Chondrocyte (in vitro differentiated cells): ENCODE measurements at places on chromosomes 4 and X. TPM values are rescaled to one million over a fixed set of nuclear protein-coding genes. Genes with fewer than 3 reads are reported as not detected.

The UBE2D3 gene
- total RNA-seq, result 227 to 235 TPM (median 234 TPM) in 3 replicates

The IL1RAPL1 gene
- not detected in 3 replicates for total RNA-seq

The GABRE gene
- 0.51 to 1.0 TPM (median 0.94 TPM) in 3 replicates for total RNA-seq

The CFAP299 gene
- 0.52 TPM in 1 of 3 replicates, not detected in the others for total RNA-seq

The PABPC5 gene
- total RNA-seq, result 5.6 to 6.0 TPM (median 5.8 TPM) in 3 replicates

The G3BP2 gene
- total RNA-seq, result 153 to 161 TPM (median 157 TPM) in 3 replicates

The MND1 gene
- 0.90 to 3.5 TPM (median 2.2 TPM) in 3 replicates for total RNA-seq

The GAB3 gene
- total RNA-seq, result 2.0 to 2.4 TPM (median 2.2 TPM) in 3 replicates

The TMPRSS11B gene
- not detected in 3 replicates for total RNA-seq

- peaks cover 61% of the 10 kb centered on the region for H3K4me1 ChIP-seq
- no peak overlapping the region for H3K4me3 ChIP-seq
- H3K27me3 ChIP-seq, result no peaks in the 10 kb centered on the region
These were observed 49.0 kb downstream of the CPLX1 start for GRCh38 chr4:776743-777441.

DNA sequence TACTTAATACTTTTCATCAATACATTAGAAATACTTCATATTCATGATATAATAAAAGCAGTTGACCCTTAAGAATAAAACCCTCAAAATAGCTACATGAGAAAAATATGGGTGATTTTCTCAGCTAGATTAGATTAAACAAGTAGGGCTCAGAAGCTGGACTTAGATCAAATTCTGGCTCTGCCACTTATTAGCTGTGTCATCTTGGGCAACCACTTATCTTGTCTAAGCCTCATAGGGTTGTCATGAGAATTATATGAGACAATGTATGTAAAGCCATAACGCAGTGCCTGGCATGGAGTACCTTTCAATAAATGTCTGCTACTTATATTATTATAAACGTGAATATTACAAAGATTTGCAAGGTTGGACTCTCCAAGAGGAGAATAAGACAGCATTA is 84.3 kb upstream of the PGRMC2 start:
- peaks cover 3% of the 10 kb centered on the region for H3K36me3 ChIP-seq
- no peak overlapping the region for H3K4me3 ChIP-seq
- peaks cover 31% of the 10 kb centered on the region for H3K4me1 ChIP-seq
- no peak for DNase-seq
- H3K27ac ChIP-seq, result peak overlapping the region; percentile 87

DNA sequence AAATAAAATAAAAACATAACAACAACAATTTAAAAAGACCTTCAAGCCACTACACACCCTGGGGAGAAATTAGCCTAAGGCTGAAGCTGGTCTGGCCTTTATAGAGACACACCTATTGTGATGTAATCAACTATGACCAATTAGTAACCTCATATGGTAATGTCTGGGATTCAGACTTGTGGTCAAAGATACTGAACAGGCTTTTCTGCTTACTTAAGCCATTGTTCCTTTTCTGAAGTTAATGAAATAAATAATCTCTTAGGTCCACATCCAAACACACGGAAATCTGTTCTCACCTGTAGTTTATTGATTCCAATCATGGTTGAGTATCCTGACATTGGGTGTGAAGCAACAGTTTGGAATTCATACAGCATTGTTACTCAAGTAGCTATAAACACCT is 152.5 kb downstream of the PLS3 start:
- H3K36me3 ChIP-seq, result no peaks in the 10 kb centered on the region
- no peaks in the 10 kb centered on the region for H3K4me1 ChIP-seq
- H3K4me3 ChIP-seq, result no peak overlapping the region

DNA sequence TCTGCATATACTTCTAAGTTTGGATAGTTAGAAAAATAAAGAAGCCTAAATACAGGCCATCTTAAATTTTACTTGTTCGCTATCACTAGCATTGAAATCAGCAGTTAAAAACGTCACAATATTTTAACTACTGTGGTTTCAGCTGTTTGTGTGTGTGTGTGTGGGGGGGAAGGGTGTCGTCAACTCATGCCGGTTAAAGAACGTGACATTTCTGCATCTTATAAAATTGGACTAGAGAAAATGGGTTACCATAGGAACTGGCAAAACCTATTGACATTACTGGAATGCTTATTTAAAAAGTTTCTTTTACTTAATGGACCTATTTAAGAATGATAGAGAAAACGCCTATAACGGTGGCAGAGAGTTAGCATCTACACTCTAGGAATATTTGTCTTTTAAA is 1.2 kb upstream of the CNKSR2 start:
- H3K4me1 ChIP-seq, result peaks cover 5% of the 10 kb centered on the region
- H3K27ac ChIP-seq, result no peak overlapping the region
- no peak overlapping the region for H3K4me3 ChIP-seq
- no peak for DNase-seq

DNA sequence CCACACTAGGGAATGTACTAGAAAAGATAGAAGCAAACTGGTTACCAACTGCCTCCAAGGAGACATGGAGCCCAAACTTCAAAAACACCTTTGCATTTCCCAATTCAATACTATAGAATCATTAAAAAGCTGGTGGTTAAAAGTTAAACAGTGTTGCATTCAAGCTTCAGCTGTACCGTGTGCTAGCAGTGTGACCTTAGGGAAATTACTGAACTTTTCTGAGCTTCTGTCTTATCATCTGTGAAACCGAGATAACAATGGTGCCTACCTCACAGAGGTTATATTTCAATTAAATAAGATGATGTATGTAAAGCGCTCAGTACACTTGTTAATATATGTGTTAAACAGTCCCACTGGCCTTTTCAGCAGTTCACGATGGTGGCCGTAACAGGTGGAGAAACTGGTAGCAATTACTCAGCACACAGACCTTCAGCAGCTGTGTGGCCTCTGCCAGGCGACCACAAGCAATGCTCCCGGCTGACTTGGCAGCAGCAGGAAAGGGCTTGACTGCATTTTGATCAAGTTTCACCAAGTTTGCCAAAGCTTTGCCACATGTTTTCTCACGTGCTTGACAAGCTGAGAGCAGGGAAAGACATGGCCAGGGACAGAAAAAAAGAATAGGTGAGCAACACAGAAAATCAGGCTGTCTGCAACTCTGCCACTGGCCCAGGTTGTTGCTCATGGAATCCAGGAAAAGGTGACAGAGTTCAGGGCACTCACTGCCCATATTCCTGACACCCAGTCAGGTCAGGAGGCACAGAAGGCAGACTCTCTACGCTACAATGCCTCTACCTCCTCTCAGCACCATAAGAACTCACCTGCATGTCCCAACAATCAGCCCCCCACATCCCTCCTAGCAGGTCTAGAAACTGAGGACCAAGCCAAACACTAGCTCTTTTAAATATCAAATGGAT is 72.1 kb downstream of the PARM1 start:
- H3K4me1 ChIP-seq, result peaks cover 15% of the 10 kb centered on the region
- H3K4me3 ChIP-seq, result no peak overlapping the region
- no peaks in the 10 kb centered on the region for H3K27me3 ChIP-seq
- H3K27ac ChIP-seq, result no peak overlapping the region
- H3K36me3 ChIP-seq, result no peaks in the 10 kb centered on the region

- peak overlapping the region; percentile 74 for H3K27ac ChIP-seq
- H3K27me3 ChIP-seq, result no peaks in the 10 kb centered on the region
- peaks cover 40% of the 10 kb centered on the region for H3K4me1 ChIP-seq
- H3K4me3 ChIP-seq, result peak overlapping the region; percentile 72
- no peaks in the 10 kb centered on the region for H3K36me3 ChIP-seq
These were observed 2.0 kb downstream of the USP9X start for GRCh38 chrX:41087201-41087600.

DNA sequence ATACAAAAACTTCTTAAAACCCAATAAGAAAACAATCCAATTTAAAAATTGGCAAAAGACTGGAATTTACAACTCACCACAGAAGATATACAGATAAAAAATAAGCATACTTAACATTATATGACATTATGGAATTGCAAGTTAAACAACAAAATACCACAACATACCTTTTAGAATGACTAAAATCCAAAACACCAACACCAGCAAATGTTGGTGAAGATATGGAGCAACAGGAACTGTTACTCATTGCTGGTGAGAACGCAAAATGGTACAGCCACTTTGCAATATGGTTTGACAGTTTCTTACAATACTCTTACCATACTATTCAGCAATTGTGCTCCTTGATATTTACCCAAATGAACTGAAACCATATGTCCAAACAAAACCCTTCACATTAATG is 112.4 kb downstream of the ADGRL3 start:
- H3K4me3 ChIP-seq, result no peak overlapping the region
- DNase-seq, result no peak
- H3K27ac ChIP-seq, result no peak overlapping the region
- no peaks in the 10 kb centered on the region for H3K27me3 ChIP-seq
- H3K4me1 ChIP-seq, result peaks cover 12% of the 10 kb centered on the region

- no peaks in the 10 kb centered on the region for H3K27me3 ChIP-seq
- no peak for DNase-seq
- H3K4me3 ChIP-seq, result no peak overlapping the region
- peak overlapping the region; percentile 85 for H3K27ac ChIP-seq
These were observed 67.0 kb downstream of the SEL1L3 start for GRCh38 chr4:25795566-25796454.

GRCh38 chrX:24392709-24393108 is 32.3 kb downstream of the SUPT20HL1 start:
- H3K4me3 ChIP-seq, result no peak overlapping the region
- H3K27me3 ChIP-seq, result peaks cover 38% of the 10 kb centered on the region
- H3K27ac ChIP-seq, result no peak overlapping the region
- no peak for DNase-seq

GRCh38 chrX:151793886-151794285 is 59.3 kb downstream of the CNGA2 start:
- no peak for DNase-seq
- H3K4me3 ChIP-seq, result no peak overlapping the region
- no peak overlapping the region for H3K27ac ChIP-seq
- no peaks in the 10 kb centered on the region for H3K27me3 ChIP-seq

DNA sequence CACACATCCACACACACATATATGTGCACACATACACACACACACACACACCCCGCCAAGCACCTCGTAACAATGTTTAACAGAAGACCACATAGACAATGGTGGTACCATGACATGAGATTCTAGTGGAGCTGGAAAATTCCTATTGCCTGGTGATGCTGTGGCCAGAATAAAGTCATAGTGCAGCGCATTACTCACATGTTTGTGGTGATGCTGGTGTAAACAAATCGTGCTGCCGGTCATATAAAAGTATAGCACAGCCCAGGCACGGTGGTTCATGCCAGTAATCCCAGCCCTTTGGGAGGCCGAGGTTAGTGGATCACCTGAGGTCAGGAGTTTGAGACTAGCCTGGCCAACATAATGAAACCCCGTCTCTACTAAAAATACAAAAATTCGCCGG is 275.2 kb downstream of the TRIML1 start:
- H3K36me3 ChIP-seq, result no peaks in the 10 kb centered on the region
- H3K4me1 ChIP-seq, result peaks cover 1% of the 10 kb centered on the region
- no peak for DNase-seq
- no peak overlapping the region for H3K4me3 ChIP-seq

DNA sequence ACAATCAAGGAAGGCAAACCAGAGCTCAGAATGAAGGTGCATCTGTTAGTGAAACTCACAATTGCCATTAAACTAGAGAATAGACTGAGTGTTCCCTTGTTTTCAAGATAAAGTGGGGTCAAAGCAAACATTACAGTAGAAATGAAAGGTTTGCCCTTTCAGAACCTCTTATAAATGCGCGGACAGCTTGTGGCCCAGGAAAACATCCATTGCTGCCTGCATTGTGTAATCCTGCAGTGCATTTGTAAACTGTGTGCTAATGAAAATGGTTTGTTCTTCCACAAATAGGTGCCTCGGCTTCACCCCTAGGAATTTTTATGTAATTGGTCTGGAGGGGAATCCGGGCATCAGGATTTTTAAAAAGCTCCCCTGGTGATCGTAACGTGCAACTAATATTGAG is 62.8 kb downstream of the SNX25 start:
- H3K36me3 ChIP-seq, result peaks cover 28% of the 10 kb centered on the region
- peaks cover 44% of the 10 kb centered on the region for H3K4me1 ChIP-seq
- no peak overlapping the region for H3K4me3 ChIP-seq
- DNase-seq, result no peak
- H3K27me3 ChIP-seq, result no peaks in the 10 kb centered on the region

- no peak overlapping the region for H3K4me3 ChIP-seq
- H3K4me1 ChIP-seq, result no peaks in the 10 kb centered on the region
- no peak for DNase-seq
- H3K27ac ChIP-seq, result no peak overlapping the region
- H3K27me3 ChIP-seq, result no peaks in the 10 kb centered on the region
- no peaks in the 10 kb centered on the region for H3K36me3 ChIP-seq
These were observed 19.1 kb upstream of the MAD2L1 start for GRCh38 chr4:120085705-120086104.

DNA sequence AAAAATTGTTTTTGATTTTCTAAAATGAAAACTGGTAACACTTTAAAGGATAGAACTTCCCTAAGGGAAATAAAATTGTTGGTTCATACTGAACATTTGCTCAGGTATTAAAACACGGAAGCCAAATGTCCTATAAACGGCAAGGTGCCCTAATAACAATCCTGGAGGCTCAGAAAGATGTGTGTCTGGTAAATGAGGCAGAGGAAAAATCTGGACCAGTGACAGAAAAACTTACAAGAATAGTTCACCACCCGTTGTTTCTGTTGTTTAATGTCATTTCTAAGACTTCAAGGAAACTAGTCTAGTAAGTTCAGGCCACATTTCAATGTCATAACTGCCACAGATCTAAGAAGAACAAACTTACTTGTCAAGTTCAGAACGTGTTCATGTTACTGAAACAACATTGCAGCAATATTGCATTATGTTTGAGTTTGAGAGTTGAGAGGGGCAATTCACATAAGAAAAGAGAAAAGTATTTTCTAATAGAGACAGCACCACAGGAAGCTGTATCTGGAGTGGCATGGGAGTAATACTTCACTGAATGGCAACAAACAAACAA is 476.6 kb downstream of the GRXCR1 start:
- no peaks in the 10 kb centered on the region for H3K4me1 ChIP-seq
- H3K4me3 ChIP-seq, result no peak overlapping the region
- H3K27me3 ChIP-seq, result peaks cover 6% of the 10 kb centered on the region
- H3K36me3 ChIP-seq, result no peaks in the 10 kb centered on the region
- DNase-seq, result no peak

DNA sequence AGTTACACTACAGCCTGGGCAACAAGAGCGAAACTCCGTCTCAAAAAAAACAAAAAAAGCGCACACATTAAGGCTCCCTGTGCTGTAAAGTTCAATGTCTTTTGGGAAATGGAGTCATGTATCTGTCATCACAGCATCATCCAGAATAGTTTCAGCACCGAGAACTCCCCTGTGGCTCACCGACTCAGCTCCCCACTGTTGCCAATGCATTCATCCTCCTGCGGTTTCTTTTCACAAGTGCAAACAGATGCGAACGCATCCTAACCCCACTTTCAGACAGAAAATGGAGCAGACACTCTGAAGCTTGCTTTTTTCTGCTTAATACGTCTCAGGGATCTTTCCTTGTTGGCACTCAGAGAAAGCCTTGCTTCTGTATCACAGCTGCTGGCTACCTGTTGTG is 13.8 kb upstream of the SH3TC1 start:
- peaks cover 8% of the 10 kb centered on the region for H3K27me3 ChIP-seq
- peaks cover 25% of the 10 kb centered on the region for H3K4me1 ChIP-seq
- no peak overlapping the region for H3K4me3 ChIP-seq
- H3K36me3 ChIP-seq, result no peaks in the 10 kb centered on the region
- DNase-seq, result no peak
